Stimulated activated naive CD8-positive, alpha-beta T cell treated with anti-CD3 and anti-CD28 coated beads, Interleukin-15, Interleukin-2, amounts not matched to agents 100 U/mL and 50 U/mL, for 24 hours (primary cell): ENCODE measurements at places on chromosomes 7 and 10.

GRCh38 chr10:75845176-75845947, 413.9 kb downstream of the LRMDA start:
- no peak for DNase-seq

DNA sequence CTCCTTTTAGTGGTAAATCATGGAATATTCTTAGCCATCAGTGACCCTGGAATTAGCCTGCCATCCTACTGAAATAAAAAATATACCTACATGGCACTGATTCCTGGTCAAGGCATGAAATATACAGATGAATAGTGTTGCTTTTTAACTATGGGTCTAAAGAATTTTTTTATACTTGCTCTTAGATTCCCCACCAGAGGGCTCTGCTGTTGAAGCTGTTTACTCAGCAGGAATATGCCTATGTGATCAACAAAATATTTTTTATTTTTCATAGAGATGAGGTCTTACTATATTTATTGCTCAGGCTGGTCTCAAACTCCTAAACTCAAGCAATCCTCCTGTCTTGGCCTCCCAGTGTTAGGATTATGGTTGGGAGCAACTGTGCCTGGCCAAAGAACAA, 13.5 kb downstream of the ZC3HC1 start:
- DNase-seq, result no peak

DNA sequence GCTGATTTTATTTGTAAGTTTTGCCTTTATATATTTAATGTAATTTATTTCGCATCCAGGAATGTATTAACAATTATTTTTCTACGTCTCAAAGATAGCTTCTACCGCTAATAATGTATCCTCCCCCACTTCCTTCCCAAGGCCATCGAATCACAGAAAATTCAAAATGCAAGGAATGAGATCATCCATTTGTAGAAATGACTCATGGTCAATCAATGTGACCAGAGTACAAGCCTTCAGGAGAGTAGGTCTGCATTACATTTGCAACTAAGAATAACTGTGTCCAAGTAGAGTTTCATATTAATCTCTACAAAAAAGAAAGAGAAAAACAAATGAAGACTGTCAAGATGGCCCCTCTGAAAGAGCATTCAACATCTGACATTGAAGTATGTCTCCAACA, 205.9 kb upstream of the PHF14 start:
- no peak for DNase-seq

DNA sequence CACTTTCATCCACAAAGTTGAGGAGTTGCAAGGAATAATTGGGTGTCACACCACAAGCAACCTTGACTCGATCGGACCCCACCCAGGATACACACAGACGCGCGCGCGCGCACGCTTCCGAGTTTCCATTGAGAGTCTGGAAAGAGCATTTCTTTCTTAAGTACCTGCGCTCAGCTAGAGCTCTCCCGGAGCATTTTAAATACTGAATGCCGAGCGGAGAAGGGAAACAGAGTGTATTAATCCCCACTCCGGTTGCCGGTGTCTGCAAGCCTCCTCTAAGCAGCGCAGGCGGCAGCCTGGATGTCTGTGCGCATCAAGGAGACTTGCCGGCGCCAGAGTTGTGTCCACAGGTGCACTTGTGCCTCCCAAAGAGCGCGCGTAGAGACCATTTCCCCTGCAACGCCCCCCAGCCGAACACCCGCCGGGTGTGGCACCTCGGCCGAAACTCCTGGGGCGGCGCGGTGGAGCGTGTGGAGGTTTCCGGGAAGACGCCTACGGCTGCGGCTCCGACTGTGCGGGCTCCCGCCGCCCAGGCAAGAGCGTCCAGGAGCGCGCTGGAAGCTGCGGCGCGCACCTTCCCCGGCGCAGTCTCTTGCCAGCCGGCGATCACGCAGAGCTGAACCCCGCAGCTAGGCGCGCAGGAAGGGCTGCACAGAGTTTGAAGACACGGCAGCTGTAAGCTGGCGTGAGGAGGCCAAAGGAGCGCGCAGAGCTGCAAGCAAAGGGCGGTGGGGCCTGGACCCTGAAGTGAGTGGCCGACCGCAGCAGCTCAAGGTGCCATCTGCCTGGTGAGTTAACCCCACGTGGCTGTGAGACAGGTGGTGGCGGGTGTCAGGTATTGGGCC, 1.1 kb upstream of the FEZF1 start:
- DNase-seq, result no peak

DNA sequence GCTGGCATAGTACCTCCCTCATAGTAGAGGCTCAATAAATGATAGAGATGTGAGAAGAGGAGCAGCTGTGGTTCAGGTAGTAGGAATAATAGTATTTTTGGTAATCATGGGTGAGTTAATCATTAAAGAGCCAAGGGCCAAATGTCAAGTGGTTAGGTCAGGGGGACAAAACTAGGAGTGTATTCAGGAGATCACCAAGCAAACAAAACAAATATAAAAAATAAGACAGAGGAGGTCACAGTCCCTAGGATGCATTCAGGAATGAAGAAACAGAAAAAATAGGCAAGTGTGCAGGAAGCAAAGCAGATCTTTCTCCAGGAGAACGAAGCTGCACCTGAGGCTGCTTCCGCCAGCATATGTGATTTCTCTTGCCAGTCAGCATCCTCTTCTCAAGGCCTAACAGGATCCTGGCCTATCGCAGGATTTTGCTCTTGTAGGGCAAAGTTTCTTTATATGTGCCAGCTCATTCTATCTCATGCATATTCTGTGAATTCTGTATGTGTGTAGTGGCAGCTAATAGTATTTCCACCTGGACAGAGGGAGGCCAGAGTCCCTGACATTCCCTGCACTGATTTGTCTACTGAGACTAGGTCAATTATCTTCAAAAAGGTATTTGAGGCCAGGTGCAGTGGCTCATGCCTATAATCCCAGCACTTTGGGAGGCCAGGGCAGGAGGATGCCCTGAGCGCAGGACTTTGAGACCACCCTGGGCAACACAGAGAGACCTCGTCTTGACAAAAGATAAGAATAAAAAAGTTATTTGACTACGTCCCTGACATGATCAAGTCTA, 82.7 kb downstream of the AKR1D1 start:
- DNase-seq, result no peak

DNA sequence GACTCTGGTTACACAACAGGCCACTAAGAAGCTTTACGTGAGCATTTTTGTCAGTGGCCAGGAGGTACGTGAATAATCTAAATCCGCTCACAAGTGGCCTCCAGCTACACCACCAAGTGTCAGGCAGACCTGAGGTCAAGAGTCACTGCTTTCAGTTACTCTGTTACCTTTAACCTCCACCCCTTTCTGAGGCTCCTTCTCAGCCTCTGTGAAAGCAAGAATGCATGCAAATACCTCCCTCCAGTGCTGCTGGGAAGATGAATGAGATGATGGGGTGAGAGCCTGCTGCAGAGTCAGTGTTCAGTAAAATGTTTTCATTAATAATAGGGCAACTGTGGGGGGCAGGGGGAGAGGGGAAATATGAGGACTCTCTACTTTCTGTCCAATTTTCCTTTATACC, 11.2 kb downstream of the DDC start:
- DNase-seq, result no peak

DNA sequence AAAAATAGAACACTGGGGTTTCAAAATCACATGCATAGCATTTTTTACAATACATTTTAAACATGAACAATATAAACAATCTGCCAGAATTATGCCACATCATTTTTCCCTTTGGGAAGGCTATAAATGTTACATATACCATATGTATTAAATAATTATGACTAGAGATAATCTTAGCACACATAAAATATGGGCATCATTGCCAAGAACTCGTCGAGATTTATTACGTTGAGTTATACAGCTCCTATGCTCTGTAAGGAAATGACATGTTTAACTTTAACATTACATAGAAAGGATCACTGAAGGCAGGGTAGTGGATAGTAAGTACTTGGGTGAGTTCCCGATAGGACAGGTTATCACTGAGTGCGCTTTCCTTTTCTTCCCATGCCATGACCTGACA, 267.8 kb downstream of the PARD3 start:
- no peak for DNase-seq
